ENCODE measurements at places on chromosomes 12 and 14. TPM values are rescaled to one million over a fixed set of nuclear protein-coding genes. Genes with fewer than 3 reads are reported as not detected.

KLHL42 gene
- 14.7 TPM for total RNA-seq

COL2A1 gene
- not detected for total RNA-seq

DAO gene
- total RNA-seq, result not detected

AREL1 gene
- 44.2 TPM for total RNA-seq

TAS2R7 gene
- not detected for total RNA-seq

OR11H7 gene
- not detected for total RNA-seq

NOS1 gene
- not detected for total RNA-seq

RFX4 gene
- total RNA-seq, result not detected

KLRB1 gene
- 30.2 TPM for total RNA-seq

SIX4 gene
- total RNA-seq, result 3.9 TPM

WNT5B gene
- 5.8 TPM for total RNA-seq

TAS2R50 gene
- 0.89 TPM for total RNA-seq

PLEK2 gene
- 0.44 TPM for total RNA-seq

C3AR1 gene
- total RNA-seq, result 9.3 TPM

ARHGEF25 gene
- total RNA-seq, result 0.84 TPM

CMKLR1 gene
- total RNA-seq, result not detected

Data from activated CD8-positive, alpha-beta memory T cell treated with anti-CD3 and anti-CD28 coated beads, Interleukin-2, amount 10 ng/mL, durations not matched to agents 7 days and 5 days (primary cell).